Hair follicular keratinocyte (primary cell): ENCODE measurements at places on chromosomes 5 and 9. TPM values are rescaled to one million over a fixed set of nuclear protein-coding genes. Genes with fewer than 3 reads are reported as not detected.

The ANXA2R gene
- 0.15 and 0.31 TPM in 2 replicates for total RNA-seq

The ACOT12 gene
- total RNA-seq = not detected in 2 replicates

The SPATA31E1 gene
- total RNA-seq = not detected in 2 replicates

The SPATA31A3 gene
- not detected in 2 replicates for total RNA-seq

The NDST1 gene
- total RNA-seq = 52.8 and 73.5 TPM in 2 replicates

The IGFBPL1 gene
- not detected in 2 replicates for total RNA-seq
